Activated naive CD8-positive, alpha-beta T cell treated with anti-CD3 and anti-CD28 coated beads for 36 hours (primary cell): ENCODE measurements at places on chromosomes 16 and 17.

DNA sequence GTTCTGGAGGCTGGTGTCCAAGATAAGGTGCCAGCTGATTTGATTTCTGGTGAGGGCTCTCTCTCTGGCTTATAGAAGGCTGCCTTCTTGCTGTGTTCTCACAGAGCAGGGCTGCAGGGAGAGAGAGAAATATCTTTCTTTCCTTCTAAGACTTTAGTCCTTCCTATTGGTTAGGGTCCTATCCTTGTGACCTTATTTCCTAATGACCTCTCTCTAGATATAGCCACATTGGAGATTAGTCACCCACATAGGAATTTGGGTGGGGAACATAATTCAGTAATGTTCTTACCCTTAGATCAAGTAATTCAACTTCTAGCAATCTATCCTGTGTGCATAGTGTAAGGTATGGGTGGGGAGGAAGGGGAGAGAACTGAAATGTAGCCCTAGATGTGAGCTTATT lies 18.0 kb upstream of the ABCA5 start:
- DNase-seq: no peak

GRCh38 chr17:80819422-80820164 lies 172.0 kb upstream of the CHMP6 start:
- no peak for DNase-seq

DNA sequence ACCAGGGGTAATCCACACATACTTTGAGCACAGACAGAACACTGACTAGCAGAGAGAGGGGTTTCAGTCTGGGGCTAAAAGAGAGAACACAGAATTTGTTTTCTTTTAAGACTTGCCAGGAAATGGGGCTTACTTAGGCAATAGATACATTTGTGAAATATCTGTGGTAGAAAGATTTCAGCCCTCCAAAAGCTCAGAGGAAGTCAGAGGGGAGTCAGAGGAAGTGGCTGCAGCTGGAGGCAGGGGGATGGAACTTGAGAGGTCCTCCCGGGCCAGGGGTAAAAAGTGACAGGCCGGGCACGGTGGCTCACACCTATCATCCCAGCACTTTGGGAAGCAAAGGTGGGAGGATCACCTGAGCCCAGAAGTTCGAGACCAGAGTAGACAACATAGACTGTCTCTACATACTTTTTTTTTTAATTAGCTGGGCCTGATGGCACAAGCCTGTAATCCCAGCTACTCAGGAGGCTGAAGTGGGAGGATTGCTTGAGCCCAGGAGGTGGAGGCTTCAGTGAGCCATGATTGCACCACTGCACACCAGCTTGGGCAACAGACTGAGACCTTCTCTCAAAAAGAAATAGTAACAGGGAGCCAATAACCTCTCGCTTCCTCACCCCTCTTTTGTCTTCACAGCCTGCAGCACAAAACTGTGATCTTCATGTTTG lies 49.9 kb downstream of the NLRC5 start:
- DNase-seq: peak; percentile 50

- no peak for DNase-seq
These were observed 16.9 kb upstream of the GAS7 start for GRCh38 chr17:10215286-10215685.

- no peak for DNase-seq
These were observed 29.1 kb upstream of the RASD1 start for GRCh38 chr17:17525311-17525710.

- DNase-seq: no peak
These were observed 123.9 kb downstream of the RPTOR start for GRCh38 chr17:80668375-80669148.

GRCh38 chr16:29708917-29709600 lies 30.1 kb downstream of the QPRT start:
- DNase-seq: no peak

DNA sequence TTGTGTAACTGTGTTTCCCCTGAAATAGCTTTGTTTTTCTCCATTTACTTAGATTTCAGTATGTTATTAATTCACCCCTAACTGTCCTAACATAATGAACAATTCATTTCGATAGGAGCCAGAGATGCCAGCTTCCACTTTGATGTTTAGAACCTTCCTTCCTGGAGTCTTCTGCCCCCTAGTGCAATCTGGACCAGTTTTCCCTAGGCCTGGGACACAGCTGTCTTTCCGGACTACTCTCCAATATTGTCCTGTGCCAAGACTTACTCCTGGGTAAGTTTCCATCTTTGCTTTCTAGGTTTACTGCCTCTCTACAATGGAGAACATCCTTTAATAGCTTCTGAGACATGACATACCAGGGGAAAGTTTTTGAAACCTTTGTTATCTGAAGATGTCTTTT lies 12.8 kb downstream of the RECQL5 start:
- no peak for DNase-seq

GRCh38 chr17:67403065-67403464 lies 26.0 kb downstream of the PITPNC1 start:
- DNase-seq: no peak

- DNase-seq: no peak
These were observed 195.9 kb upstream of the CHMP6 start for GRCh38 chr17:80795754-80796153.

DNA sequence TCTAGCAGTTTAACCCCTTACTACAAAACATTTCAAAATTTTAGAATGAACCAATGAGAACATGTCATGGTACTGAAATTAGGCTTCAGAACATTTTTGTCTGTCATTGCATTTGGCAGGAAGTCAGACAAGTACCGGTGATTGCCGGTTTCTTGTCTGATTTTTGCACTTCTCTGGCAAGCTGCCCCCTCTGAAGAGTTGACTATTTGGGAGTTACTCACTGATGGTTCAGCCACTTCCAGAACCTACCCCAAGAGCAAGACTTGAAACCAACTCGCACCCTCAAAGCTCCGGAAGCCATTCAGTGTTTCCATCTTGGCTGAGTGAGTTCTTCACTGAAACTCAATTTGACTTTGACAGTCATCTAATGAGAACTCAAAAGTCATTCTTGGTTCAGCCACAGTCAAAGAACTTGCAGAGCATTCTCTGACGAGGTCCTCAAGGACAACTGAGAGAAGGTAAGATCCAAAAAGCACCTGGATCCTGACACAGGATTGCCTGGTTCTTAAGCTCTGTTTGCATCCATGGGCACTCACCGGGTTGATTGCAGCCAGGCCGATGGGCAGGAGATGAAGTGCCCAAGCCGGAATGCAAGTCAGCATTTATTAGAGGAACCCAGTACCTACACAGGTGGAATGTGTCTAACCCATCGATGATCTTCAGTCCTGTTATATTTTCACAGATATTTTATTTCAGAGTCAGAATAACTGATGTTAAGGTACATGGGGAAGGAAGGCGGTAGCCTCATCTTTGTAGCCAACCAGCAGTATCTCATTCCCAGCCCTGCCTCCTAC lies 93.6 kb downstream of the USP22 start:
- peak; percentile 7 for DNase-seq

GRCh38 chr16:57062329-57062728 lies 30.1 kb upstream of the CPNE2 start:
- no peak for DNase-seq

GRCh38 chr17:48060249-48060648 lies 12.1 kb downstream of the NFE2L1 start:
- DNase-seq: no peak

GRCh38 chr17:52047086-52047485 lies 111.4 kb downstream of the CA10 start:
- DNase-seq: no peak

- peak; percentile 88 for DNase-seq
These were observed 13.2 kb downstream of the SREBF1 start for GRCh38 chr17:17823433-17824118.

DNA sequence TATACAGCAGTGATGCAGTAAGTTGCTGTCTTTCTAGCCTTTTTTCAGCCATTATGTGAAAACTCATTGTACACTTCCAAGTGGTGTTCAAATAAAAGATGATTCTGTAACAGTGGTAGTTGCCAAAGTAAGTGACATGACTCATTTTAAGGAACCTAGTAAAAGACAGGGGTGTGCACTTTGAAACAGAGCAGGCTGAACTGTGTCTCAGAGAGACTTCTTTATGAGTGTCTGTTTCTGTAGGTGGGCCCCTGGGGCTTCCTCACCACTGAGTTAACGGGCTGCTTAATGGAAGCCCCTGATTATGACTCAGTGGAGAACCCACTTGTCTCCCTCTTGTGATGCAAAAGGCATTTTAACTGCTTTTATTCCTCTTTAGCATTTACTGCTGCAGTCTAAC lies 147.3 kb downstream of the PCTP start:
- no peak for DNase-seq

- DNase-seq: no peak
These were observed 684 bp upstream of the APPBP2 start for GRCh38 chr17:60526726-60527125.

DNA sequence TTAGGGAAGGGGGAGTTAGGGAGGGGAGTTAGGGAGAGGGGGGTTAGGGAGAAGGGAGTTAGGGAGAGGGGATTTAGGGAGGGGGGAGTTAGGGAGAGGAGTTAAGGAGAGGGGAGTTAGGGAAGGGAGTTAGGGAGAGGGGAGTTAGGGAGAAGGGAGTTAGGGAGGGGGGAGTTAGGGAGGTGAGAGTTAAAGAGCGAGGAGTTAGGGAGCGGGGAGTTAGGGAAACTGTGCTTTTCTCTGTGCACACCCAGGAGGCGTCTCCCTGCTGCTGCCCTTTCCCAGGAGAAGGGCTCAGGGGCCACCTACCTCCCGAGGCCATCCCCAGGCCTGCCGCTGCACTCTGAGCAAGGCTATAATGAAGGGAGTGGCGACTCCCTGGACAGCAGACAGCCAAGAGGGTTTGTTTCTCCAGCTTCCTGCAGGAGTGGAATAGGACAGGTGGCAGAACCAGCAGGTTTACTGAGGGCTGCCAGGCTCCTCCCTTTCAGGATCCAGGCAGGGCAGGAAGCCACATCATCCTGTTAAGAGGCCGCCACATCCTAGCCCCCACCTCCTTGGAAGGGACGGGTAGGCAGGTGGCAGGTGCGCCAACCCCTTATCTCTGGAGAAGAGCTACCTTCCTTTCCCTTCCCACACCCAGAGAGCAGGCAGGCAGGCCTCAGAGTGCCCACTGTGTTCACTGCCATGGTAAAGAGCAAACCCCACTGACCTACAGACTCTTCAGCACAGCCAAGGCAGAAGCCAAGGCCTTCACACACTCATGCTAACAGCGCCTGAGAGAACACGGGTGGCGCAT lies 4.3 kb downstream of the CANT1 start:
- no peak for DNase-seq

- DNase-seq: no peak
These were observed 9.8 kb downstream of the ITGAL start for GRCh38 chr16:30482366-30482765.

GRCh38 chr16:53737552-53737951 lies 33.6 kb downstream of the FTO start:
- DNase-seq: no peak

DNA sequence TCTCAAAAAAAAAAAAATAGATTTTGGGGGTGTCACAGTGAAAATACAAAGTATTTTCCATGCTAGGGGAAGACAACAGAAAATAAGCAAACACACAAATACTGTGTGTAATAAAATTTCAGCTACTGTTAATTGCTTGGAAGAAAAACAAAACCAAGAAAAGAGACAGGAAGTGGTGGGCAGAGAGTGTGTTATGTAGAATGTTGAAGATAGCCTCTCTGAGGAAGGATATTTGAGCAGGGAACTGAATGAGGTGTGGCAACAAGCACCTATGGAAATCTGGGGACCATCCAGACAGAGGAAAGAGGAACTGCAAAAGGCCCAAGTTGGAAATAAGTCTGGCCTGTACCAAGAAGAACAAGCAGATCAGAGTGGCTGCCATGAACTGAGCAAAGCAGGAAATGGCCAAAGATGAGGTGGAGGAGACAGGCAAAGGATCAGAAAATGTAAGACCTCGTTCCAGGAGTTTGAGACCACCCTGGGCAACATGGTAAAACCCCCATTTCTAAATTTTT lies 7.8 kb upstream of the USP31 start:
- no peak for DNase-seq

GRCh38 chr17:79217473-79218135 lies 143.0 kb downstream of the ENGASE start:
- DNase-seq: no peak

- DNase-seq: no peak
These were observed 15.6 kb upstream of the CBFA2T3 start for GRCh38 chr16:88992351-88993165.

DNA sequence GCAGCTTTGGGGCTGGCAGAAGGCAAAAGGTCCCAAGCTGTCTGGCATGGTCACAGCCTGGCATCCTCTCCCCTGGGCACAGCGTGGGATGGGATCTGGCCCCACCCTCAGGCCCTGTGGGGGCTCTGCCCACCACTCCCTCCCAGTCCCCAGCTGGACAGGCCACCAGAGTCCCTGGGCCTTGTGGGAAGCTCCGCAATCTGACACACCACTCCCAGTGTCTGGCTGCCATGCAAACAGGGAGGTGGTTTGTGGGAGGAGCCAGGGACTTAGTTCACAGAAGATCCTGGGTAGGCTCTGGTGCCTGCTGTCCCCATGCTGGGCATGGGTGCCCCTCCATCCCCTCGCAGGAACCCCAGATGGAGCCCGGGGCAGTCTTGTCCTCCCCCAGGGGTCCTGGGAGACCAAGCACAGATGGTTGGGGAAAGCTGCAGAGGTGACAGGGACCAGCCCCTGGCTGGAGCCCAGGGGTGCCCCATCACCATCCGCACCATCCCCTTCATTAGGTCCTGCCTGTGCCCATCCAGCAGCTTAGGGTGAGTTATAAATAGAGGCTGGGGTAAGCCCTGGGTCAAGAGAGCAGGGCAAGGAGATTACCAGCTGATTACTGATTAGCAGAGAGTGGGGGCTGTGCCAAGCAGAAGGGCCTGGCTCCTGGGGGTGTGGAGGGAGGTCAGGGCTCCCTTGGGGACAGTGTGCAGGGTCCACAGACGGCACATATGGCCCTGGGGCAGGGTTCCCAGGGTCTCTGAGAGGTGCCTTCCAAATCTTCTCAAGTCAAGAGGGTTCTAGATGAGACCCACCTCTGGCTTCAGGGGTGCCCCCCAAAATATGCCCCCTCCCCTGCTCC lies 6.2 kb downstream of the FSCN2 start:
- no peak for DNase-seq

- DNase-seq: peak; percentile 54
These were observed 15.4 kb upstream of the KATNB1 start for GRCh38 chr16:57720142-57720575.

DNA sequence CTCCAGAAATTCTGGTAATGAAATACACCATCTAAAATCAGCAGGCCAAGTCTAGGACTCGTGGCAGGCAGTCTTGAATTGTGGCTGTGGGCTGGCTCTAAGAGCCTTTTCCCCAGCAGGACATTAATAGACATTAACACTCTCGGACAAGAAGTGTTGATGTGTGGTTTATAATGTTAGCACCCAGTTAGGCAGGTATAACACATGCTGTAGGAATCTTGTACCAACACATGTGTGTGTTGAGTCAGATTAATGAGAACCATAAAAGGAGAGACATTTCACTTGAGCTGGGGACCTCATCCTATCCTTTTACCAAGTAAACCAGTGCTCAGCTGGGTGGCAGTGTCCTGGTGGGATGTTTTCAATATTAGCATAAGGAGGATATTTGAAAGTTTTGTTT lies 264.5 kb downstream of the FTO start:
- no peak for DNase-seq
